ENCODE measurements at places on chromosomes 13 and 19. TPM values are rescaled to one million over a fixed set of nuclear protein-coding genes. Genes with fewer than 3 reads are reported as not detected.
A peak's percentile ranks its signal among the peaks of the same experiment; 100 is the strongest.

CLEC11A gene
- 2.4 TPM for polyA plus RNA-seq

DNA sequence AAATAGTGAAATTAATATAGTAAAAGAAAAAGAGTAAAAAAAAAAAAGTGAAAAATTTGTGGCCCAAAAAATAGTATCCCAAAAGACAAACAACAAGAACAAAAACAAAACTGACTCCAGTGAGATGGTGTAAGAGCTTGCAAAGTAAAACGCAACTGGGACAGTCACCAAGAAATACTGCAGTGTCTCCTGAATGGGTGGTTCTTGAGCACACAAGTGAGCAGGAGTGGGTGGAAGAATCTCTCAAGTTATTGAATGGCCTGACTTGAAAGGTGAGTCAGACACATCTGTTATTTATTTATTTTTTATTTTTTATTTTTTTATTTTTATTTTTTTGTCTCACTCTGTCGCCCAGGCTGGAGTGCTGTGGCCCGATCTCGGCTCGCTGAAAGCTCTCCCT, 1.9 kb downstream of the ZNF493 start:
- DNase-seq, result no peak

GRCh38 chr13:30148171-30148754, 159.1 kb downstream of the KATNAL1 start:
- DNase-seq, result no peak

NHLRC3 gene
- polyA plus RNA-seq, result 9.3 TPM

DNA sequence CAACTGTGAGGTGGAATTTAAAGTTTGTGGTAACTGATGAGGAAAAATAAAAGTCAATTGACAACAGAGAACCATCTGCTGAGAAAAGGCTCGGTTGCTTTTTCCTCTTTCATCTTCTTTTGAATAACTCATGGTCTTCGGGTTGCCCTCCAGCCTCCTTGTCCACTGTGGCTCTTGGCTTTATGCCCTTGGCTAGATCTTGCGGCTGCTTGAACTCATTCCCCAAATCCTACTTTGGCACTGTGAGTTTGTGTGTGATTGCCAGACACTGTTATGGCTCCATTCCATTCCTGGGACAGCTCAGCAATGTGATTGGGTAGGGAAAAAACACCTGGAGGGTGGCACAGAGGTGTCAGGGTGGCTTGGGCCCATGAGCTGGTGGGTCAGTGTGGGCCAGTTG, 387.4 kb downstream of the DLEU7 start:
- no peak for DNase-seq

DNA sequence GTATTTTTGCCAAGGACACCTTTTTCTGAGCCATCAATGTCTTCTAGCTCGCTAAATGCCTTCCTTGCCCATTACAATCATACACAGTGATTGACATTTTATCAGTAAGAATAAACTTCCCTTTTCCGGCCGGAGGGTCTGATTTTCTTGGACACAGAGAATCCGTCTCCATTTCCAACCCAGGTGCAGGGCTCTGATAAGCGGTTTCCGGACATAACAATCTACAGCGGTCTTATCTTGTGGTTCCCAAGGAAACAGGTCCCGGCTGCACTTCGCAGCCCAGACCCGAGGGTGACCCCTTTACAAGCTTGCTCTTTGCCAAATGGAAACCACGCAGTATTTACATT, 5.1 kb upstream of the ZNF77 start:
- DNase-seq, result no peak

UBE2L5 gene
- not detected for polyA plus RNA-seq

FLT1 gene
- polyA plus RNA-seq, result 4.1 TPM

ELANE gene
- 2.7 TPM for polyA plus RNA-seq

DNA sequence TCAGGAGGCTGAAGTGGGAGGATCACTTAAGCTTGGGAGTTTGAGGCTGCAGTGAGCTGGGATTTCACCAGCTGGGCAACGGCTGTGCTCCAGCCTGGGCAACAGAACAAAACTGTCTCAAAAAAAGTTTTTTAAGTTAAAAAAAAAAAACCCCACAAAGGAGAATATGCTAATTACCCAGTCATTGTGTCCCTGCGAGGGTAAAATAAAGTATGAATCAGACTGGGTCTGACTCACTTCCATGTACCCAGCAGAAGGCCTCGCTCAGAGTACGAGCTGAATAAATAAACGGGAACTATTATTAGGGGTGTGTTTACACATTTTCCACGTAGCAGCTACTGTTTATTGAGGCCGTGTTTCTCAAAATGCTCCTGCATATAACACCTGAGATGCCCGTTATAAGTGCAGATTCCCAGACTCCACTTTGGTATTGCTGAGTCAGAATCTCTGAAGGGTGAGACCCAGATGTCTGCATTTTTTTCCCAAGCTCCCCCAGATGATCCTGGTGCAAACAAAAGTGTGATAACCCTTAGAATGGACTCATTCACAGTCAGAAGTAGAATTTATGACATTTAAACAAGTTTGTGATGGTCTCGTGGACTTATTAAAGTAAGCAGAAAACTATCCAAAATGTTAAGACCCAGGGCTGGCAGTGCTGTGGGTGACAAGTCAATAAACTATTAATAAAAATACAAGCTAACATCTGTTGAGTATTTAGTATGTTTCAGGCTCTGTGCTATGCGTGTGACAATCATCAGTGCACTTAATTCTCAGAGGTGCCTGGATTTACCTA, 28.2 kb downstream of the KCNC3 start:
- DNase-seq, result no peak

- no peak for DNase-seq
These were observed 22.8 kb upstream of the EMP3 start for GRCh38 chr19:48302600-48302959.

DNA sequence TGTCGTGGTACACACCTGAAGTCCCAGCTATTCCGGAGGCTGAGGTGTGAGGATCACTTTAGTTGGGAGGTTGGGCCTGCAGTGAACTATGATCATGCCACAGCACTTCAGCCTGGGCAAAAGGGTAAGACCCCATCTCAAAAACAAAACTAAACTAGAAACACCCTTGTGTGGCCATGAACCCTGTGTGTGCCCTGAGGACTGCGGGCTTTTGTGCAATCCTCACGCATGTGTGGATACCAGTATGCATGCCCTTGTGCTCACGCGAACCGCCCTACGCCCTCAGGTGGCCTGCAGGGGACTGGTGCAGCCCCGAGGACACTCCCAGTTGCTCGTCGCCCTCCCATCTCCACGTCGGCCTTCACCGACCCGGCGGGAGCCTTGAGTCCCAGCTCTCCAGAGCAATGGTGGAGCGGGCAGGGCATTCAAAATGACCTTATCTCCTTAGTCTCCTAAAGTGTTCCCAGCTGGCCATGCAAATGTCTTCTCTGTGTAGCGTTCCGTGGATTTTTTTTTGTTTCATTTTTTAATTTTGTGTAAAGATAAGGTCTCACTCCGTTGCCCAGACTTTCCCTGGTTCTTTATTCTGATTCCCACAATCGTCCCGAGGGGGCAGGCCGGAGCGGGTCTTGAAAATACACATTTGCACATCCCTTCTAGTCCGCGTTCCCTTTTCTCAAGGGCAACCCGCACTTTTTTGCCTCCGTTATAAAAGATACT, 868 bp upstream of the EGLN2 start:
- DNase-seq, result peak; percentile 73

DNA sequence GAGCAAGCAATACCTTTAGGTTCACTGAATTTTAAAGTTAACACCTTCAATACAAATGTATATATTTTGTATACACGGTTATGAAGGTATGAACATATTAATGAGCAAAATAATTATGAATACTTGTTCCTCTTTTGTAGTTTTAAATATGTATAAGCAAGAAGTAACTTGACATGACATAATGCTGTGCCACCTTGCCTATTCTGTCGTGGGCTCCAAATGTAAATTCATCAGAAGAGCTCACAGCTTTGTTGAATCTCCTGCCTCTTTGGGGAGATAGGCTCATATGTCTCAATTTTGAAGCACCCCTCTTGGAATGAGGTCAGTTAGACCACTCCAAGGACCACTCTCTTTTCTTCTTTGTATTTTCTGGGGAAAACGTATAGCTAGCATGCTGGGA, 59.3 kb downstream of the LRCH1 start:
- DNase-seq, result no peak

SPRY2 gene
- polyA plus RNA-seq, result 9.4 TPM

CACNG8 gene
- not detected for polyA plus RNA-seq

GRCh38 chr13:111175935-111176334, 60.8 kb downstream of the ARHGEF7 start:
- no peak for DNase-seq

TTC9B gene
- 0.14 TPM for polyA plus RNA-seq

ZNF567 gene
- polyA plus RNA-seq, result 1.7 TPM

PODNL1 gene
- not detected for polyA plus RNA-seq

GRCh38 chr19:52007451-52007805, 583 bp downstream of the ZNF615 start:
- no peak for DNase-seq

- no peak for DNase-seq
These were observed 231.0 kb upstream of the IRS2 start for GRCh38 chr13:110017379-110017778.

DOCK6 gene
- polyA plus RNA-seq, result 14.2 TPM

- DNase-seq, result no peak
These were observed 19.4 kb upstream of the PLEKHF1 start for GRCh38 chr19:29645911-29646310.

DNA sequence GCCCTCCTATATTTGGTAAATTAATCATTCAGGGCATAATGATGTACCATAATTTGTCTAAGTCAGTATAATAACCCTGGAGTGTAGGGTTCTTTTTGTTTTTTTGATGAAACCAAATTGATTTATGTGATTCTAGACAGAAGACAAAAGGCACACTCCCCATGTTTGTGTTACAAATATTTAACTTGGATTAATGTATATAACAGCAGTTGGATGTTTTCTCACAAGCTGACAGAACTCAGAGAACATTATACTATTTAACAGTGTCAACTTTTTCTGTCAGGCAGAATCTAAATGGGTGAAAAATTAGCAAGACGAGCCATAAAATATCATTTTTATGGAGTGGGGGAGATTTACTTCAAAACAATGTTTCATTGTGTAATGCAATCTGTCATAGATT, 15.2 kb downstream of the CBY2 start:
- DNase-seq, result no peak

- no peak for DNase-seq
These were observed 53.2 kb downstream of the PEX11G start for GRCh38 chr19:7435586-7435985.

CEACAM5 gene
- polyA plus RNA-seq, result 0.02 TPM

- DNase-seq, result no peak
These were observed 79.9 kb upstream of the RAP2A start for GRCh38 chr13:97353927-97354675.

- no peak for DNase-seq
These were observed 2.7 kb downstream of the TPM4 start for GRCh38 chr19:16078759-16079707.

GRCh38 chr19:33410915-33411401, 37.4 kb downstream of the CEBPG start:
- no peak for DNase-seq

DNA sequence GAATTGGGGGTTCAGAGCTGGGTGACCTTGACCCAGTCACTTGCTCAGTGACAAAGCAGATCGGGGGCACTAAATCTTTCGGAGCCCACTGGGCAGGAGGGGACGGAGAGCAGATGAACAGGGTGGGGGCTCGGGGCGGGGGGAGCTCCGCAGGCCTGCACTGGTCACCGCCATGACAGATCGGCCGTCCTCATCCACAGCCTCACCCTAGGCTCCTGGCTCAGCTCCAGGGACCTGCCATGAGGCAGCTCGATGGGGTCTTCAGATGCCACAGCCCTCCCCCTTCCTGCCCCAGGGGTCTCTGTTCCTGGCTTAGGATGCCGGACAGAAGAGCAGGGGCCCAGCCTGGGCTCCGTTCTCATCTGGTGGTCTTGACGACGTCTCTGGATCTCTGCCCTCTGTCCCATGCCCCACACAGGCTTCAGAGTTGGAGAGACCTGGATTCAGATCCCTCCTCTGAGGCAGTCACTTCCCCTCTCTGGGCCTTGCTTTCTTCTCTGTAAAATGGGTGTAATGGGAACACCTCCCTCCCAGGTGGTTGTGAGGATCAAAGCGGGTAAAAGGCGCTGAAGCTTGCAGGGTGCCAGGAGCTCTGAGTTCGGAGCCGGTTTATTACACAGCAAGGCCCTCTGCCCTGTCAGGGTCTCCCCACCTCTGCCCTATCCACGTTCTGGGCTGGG, 3.0 kb downstream of the KDM4B start:
- DNase-seq, result no peak
